ENCODE measurements at places on chromosomes 2 and 18.

- no peak for DNase-seq
Observed at GRCh38 chr18:63832470-63832869, 55.0 kb upstream of the SERPINB2 start.

DNA sequence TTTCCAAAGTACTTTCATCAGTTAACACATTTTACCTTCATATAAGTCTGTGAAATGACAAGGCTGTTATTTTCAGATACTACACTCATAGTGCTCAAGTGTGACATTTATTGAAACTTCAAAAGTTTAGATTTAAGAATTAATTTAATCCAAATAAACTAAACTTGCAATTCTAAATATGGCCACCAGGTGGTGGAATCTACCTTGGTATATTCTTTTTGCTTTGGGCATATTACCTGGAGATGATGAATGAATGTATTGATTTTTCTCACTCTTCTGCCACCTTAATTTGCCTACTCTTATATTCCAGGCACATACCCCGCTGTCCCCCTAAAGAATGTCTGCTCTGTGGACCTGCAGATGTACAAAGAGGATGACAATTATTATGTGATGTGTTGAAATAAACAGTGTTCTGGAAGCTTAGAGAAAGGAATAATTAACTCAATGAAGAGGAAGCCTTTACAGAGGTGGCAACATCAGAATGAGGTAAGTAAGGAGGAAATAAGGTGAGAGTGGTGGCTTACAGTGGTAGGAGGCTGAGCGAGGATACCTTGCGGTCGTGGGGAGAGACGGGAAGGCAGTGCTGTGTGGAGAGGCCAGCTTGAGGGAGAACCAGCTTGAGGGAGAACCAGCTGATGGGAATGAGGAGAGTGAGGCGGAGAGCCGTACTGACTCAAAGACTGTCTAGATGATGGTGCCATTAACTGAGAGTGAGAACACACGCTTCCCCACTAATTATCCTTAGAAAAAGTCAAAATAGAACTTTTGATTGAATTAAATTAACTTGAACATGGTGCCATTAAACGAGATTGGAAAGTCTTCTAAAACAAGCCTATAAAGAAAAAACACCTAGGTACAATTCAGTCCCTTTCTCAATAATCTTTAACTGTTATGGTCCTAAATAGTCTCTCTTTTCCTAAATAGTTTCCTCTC lies 179.5 kb downstream of the CELF4 start:
- DNase-seq = no peak

GRCh38 chr2:47243596-47244323 lies 88.7 kb upstream of the STPG4 start:
- DNase-seq = no peak

- no peak for DNase-seq
Observed at GRCh38 chr2:229784791-229785190, 70.4 kb upstream of the DNER start.

- no peak for DNase-seq
Observed at GRCh38 chr18:79863161-79864005, 65.6 kb downstream of the KCNG2 start.

GRCh38 chr2:141582213-141582612 lies 548.6 kb downstream of the LRP1B start:
- DNase-seq = no peak

DNA sequence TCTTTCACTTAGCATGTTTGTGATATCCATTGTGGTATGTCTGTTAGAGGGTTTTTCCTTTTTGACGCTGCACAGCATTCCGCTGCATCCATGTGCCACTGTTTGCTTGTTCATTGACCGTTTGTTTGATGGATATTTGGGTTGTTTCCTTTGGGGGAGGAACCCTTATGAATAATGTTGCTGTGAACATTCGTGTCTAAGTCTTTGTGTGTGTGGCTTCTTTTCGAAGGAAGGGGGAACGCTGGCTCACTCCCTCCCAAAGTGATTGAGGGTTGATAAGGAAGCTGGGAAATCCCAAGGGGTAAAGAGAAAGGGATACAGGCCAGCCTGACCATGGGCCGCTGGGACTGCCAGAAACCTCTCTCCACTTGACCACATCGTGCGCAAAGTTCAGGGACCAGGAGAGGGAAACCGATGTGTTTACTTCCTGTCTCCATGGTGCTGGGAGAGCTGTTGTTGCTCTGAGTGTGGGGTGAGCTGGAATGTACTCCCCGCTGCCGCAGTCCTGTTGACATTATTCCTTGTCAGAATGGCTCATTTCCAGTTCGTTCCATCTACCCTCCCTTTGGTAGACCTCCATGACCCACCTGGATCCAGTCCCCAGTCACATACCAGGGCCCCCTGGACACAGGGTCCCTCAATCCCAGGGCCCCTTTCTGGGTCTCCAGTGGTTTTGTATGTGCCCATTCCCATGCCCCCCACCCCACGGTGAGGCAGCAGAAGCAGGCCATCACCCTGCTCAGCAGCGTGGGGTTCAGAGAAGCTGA lies 39.6 kb downstream of the HS1BP3 start:
- no peak for DNase-seq

GRCh38 chr2:43851011-43851980 lies 12.5 kb downstream of the ABCG8 start:
- DNase-seq = no peak

All from T-cell (primary cell).